ENCODE measurements at places on chromosomes 2 and 18.

GRCh38 chr2:230924470-230925341, at the start of gene GPR55:
Gene GPR55 (minus strand): TSS chr2:230925242. CDS start chr2:230910962, 14,280 bp downstream.
- DNase-seq, result peak; percentile 97

DNA sequence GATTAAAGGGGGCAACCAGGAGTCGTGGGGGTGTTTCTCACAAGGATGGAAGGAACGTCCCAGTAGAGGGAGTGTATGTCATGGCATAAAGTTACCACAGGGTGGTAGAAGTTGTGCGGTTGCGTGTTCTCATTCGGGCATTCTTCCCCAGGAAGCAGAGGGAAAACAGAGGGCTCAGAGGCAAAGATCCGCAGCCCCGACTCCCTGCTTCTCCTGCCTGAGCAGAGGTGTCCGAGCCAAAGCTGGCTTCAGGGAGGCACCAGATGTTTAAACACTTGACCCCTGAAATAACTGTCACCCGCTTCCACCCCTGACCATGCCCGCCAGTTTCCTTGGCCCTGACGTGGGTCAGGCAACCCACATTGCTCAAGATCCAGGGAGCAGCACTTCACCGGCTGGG, 83.7 kb downstream of the EN1 start:
- no peak for DNase-seq

- DNase-seq, result no peak
These were observed 288.0 kb downstream of the TDRD15 start for GRCh38 chr2:21411741-21412140.

GRCh38 chr18:9249254-9249653, 85.3 kb upstream of the TWSG1 start:
- no peak for DNase-seq

GRCh38 chr2:45845566-45845965, 194.1 kb downstream of the PRKCE start:
- DNase-seq, result no peak

GRCh38 chr18:8423051-8423557, 186.1 kb upstream of the RAB12 start:
- DNase-seq, result no peak

GRCh38 chr2:226906163-226906693, 70.4 kb downstream of the RHBDD1 start:
- no peak for DNase-seq

DNA sequence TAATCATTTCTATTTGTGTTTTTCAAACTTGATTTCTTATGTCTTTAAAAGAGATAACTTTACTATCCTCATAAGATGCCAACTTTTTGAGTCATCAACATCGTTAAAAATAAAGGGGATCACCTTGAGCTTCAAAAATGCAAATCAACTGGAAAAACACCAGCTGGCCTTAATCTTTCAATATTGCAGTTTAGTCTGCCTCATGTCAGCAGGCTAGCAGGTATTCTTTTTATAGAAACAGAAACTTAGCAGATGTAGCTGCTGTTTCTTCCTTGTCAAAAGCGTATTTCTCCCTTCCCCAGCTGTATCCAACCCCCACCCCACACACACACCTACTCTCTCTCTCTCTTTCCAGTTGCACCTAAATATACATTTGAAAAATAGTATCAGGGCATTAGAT, 154.1 kb upstream of the ZNF804A start:
- DNase-seq, result no peak

All from suppressor macrophage treated with lipopolysaccharide for 4 hours (primary cell).